ENCODE measurements at places on chromosomes 7 and 10. TPM values are rescaled to one million over a fixed set of nuclear protein-coding genes. Genes with fewer than 3 reads are reported as not detected.

- H3K27ac ChIP-seq, result no peak overlapping the region
- H3K4me3 ChIP-seq, result no peak overlapping the region
- no peaks in the 10 kb centered on the region for H3K27me3 ChIP-seq
- H3K36me3 ChIP-seq, result no peaks in the 10 kb centered on the region
- no peaks in the 10 kb centered on the region for H3K4me1 ChIP-seq
- no peak for DNase-seq
Observed at GRCh38 chr7:126803990-126804389, 448.8 kb downstream of the GRM8 start.

DNA sequence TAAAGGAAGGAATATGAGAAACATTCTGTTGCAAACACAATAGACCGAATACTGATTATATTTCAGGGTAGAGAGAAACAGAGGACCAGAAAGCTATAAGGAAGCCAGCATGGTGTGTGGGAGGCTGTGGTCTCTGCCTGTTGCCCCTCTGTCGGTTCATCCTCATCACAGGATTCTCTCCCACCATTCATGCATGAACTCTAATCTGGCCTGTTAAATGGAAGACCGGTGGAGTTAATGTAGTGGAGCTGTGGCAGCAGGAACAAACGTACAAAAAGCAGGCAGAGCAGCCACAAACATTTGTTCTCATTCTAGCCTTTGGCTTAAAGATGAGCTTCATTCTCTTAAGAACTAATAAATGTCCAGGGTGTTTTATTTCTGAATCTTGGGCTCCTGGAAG lies 902.4 kb downstream of the LRMDA start:
- H3K27ac ChIP-seq, result peak overlapping the region; percentile 9
- H3K36me3 ChIP-seq, result no peaks in the 10 kb centered on the region
- DNase-seq, result no peak
- peaks cover 5% of the 10 kb centered on the region for H3K4me1 ChIP-seq
- H3K27me3 ChIP-seq, result no peaks in the 10 kb centered on the region

- H3K27ac ChIP-seq, result no peak overlapping the region
- H3K36me3 ChIP-seq, result no peaks in the 10 kb centered on the region
Observed at GRCh38 chr7:83524277-83525075, 124.5 kb downstream of the SEMA3E start.

DNA sequence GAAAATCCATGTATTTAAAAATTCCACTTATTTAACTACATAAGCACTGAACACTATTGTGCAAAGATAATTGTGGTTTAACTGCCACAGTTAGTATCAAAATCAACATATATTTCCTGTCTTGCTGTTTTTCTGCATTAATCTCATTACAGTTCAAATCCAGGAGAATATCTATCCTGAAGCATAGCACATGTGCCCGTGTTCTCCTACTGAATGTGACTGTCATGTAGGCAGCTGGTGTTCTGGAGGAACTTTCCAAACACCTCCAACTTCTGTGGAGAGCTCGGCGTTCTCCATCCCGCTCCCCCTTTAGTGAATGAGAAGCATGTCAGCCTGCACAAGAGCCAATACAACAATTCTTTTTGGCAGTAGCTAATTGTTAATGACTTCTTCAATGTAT lies 76.4 kb upstream of the IKZF1 start:
- H3K4me1 ChIP-seq, result no peaks in the 10 kb centered on the region
- no peak overlapping the region for H3K4me3 ChIP-seq
- no peak overlapping the region for H3K27ac ChIP-seq
- no peak for DNase-seq
- H3K36me3 ChIP-seq, result no peaks in the 10 kb centered on the region

DNA sequence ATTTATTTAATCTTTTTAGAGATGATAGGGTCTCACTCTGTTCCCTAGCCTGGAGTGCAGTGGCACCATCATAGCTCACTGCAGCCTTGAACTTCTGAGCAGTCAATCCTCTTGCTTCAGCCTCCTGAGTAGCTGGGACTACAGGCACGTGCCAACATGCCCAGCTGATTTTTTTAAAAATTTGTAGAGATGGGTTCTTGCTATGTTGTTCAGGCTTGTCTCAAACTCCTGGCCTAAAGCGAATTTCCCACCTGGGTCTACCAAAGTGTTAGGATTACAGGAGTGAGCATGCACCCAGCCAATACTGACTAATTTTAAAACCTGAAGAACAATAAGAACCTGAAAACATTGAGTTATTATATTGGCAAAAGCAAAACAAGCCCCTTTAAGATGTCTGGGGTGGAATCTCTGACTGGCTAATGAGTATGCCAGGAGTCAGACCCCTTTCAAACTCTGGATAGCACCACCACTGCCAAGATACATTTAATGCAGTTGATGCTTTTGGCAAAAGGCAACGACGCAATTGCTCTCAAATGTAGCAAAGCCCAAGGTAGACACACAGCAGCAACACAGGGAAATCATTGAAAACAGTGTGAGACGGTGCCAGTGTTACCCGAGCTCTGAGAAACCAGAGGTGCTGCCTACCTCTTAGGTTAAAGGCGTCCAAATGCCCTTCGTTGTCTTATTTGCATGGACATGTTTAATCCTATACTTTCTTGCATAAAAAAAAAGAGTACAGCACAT lies 40.7 kb upstream of the TOMM7 start:
- no peaks in the 10 kb centered on the region for H3K36me3 ChIP-seq
- H3K4me3 ChIP-seq, result no peak overlapping the region
- no peak overlapping the region for H3K27ac ChIP-seq
- no peak for DNase-seq

GRCh38 chr10:127259347-127259746 lies 63.0 kb upstream of the INSYN2A start:
- H3K27me3 ChIP-seq, result no peaks in the 10 kb centered on the region
- no peak overlapping the region for H3K27ac ChIP-seq
- H3K4me3 ChIP-seq, result no peak overlapping the region
- no peaks in the 10 kb centered on the region for H3K4me1 ChIP-seq
- no peak for DNase-seq

GRCh38 chr10:92242910-92243671 lies 47.8 kb downstream of the CPEB3 start:
- peak; percentile 71 for DNase-seq
- H3K4me3 ChIP-seq, result peak overlapping the region; percentile 40
- H3K4me1 ChIP-seq, result peaks cover 34% of the 10 kb centered on the region
- no peaks in the 10 kb centered on the region for H3K27me3 ChIP-seq

Gene ITPRID1
- total RNA-seq, result 0.59 TPM

Gene ADAMTS14
- total RNA-seq, result 0.53 TPM

Gene SPDYE2B
- total RNA-seq, result not detected

Gene KLF14
- total RNA-seq, result not detected

Gene NEBL
- total RNA-seq, result 96.4 TPM

Measured in lower lobe of right lung (tissue), 2 donors.